Spinal cord (tissue), 10 donors: ENCODE measurements at places on chromosomes 13 and 19.

- DNase-seq: no peak
These were observed 46.0 kb downstream of the C13orf46 start for GRCh38 chr13:113927661-113928581.

DNA sequence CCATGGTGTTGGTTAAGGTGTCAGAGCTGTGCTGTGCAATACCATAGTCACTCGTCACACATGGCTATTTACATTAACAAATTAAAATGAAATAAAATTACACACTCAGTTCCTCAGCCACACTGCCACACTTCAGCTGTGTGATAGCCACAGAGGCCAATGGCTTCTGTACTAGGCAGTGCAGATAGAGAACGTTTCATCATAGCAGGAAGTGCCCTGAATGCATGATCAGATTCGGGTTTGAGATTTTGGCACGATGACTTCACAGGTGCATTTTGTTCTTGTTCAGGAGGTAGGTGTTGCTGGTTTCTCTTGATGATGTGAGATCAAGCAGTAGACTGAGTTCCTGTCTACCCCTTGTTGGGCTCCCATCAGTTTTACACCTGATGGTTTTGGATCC is 6.5 kb downstream of the ARMC6 start:
- DNase-seq: no peak

GRCh38 chr19:3575260-3575741 is 2.6 kb downstream of the HMG20B start:
- peak; percentile 49 for DNase-seq

DNA sequence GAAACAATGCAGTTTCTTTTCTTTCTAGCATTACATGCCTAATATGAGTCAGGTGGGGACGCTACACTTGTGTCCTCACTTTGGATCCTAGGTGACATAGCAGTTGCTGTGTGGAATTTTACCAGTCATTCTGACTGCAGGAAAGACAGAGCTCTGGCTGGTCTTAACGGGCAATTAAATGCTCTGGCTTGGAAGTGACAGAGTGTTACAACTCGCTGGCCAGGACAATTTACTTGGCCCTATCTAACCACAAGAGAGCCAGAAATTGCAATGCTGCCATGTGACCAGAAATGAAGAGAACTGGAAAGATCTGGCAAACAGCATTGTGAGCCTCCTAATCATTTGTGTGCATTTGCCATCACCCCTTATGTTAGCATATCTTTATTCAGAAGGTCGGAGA is 351.1 kb downstream of the DCT start:
- DNase-seq: peak; percentile 46

DNA sequence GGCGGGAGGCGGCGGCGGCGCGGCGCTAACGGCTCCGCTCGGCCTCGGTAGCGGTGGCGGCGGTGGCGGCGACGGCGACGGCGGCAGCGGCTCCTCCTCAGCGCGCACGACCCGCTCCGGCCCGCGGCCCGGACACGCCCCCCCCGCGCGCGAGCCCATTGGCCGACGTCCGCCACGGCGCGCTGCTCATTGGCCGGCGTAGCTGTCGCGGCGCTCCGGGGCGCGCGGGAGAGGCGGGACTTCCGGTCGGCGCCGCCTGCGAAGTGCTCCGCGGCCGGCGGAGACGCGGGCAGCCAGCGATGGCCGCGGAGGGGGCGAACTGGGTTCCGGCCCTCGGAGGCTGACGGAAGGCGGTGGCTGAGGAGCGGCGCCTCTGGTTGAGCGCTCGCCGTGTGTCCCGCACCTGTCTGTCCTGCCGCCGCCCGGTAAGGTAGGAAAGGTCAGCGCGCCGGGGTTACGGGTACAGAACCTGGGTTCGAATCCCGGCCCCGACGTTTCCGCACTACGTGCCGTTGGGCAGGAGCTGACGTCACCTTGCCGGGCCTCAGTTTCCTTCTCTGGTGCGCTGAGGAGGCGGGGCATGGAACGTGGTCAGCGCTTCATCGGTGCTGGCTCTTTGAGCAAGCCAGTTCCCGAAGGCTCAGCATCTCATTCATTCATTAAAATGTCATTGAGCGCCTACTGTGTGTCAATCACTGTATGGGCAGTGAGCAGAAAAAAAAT is at the start of gene ELAVL1:
TSS of gene ELAVL1 (minus strand) at position 108 of the 723 bp plus-strand sequence. CDS start 13,826 bp downstream, outside the sequence.
- DNase-seq: peak; percentile 97

DNA sequence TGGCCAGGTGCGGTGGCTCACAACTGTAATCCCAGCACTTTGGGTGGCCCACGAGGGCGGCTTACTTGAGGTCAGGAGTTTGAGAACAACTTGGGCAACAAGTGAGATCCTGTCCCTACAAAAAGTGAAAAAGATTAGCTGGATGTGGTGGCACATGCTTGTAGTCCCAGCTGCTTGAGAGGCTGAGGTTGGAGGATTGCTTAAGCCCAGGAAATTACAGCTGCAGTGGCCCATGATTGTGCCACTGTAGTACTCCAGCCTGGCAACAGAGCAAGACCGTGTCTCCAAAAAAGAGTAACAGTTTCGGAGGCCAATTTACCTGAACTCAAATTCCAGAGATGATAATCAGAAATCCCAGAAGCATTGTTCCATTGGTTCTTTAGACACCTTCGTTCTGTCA is 4.4 kb downstream of the ZNF473 start:
- DNase-seq: no peak

- DNase-seq: no peak
These were observed 10.0 kb upstream of the SPC24 start for GRCh38 chr19:11165486-11166030.

DNA sequence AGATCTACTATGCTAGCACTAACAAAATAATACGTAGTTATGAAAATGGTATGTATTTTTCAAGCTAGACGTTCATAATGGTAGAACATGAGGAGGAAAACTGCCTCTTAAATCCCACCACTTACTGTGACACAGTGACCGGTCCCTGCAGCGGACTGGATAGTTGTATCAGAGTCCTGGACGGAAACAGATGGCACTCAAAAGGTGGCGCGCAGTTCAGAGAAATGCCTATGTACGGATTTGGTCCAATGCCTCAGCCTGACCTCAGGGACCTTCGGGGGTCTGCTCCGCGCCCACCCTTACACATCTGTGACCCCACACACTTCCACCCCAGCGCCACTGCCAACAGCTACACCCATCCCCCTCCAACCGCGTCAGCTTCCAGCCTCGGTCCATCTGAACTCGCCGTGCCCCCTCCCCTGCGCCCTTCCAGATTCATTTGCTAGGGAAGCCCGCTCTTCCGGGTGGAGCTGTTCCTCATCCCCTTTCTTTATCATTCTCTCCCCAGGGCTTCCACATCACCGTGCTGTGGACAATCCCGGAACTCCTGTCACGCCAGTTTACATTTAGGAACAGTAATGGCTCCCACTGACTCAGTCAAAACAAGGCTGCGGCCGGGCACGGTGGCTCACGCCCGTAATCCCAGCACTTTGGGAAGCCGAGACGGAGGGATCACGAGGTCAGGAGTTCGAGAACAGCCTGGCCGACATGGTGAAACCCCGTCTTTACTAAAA is 792 bp upstream of the LENG8 start:
- no peak for DNase-seq

DNA sequence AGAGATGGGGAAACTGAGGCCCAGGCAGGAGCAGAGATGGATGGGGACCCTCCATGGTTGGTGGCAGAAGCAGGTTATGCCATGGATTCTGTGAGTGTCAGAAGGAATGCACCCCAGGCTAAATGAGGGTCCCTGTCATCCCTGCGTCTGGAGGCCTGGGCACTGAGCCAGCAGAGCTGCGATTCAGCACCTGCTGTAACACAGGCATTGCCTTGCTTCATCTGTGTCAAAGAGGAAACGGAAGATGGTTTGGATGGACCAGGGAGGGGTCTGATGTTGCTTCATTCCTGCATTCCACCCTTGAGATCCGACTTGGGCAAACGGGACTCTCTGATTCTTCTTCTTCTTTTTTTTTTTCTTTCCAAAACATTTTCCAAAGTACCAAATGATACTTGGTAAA is 1.2 kb downstream of the C5AR1 start:
- DNase-seq: peak; percentile 55

- DNase-seq: peak; percentile 42
These were observed 678 bp downstream of the ISOC2 start for GRCh38 chr19:55460670-55461258.

DNA sequence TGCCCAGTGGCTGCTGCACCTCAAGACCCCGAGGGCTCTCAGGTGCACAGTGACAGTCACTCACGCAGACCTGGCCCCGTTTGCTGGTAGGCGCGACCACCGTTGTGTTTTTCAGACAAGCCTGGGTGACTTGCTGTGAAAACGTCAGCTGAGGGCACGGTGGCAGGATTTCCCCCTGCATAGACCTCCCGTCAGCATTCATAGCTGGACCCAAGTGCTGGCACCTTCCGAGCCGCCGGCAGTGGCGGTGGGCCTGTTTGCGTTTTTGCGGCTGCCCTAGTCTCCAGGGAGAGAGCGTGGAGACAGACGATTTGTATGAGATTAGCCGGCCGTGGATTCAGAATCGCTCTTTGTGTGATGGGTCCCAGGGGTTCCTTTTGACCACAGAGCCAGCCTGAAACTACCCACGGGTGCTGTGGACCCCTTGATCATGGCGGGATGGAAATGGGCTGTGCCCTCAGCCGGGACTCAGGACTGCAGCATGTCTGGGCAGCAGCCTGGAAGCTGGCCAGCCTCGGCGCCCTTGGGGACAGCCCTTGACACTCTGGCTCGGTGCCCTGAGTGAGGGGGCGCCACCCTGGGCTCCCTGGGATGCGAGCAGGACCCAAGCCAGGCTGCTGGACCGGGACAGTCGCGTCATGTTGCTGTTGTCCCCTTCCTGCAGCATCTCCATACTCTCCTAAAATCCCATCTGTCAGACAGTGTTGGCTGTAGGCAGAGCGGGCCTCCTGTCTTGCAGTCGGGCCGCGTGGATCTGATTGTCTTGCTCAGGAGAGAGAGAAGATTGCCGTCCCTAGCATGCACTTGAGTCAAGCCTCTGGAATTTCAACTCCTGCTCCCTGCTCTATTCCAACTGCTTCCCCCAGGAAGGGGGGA is 8.6 kb downstream of the KDM4B start:
- DNase-seq: no peak

- no peak for DNase-seq
These were observed 15.1 kb downstream of the PRAM1 start for GRCh38 chr19:8487137-8487851.

- no peak for DNase-seq
These were observed 65.7 kb downstream of the IPO5 start for GRCh38 chr13:98019186-98019585.

- no peak for DNase-seq
These were observed 18.7 kb downstream of the GADD45B start for GRCh38 chr19:2494447-2495129.

DNA sequence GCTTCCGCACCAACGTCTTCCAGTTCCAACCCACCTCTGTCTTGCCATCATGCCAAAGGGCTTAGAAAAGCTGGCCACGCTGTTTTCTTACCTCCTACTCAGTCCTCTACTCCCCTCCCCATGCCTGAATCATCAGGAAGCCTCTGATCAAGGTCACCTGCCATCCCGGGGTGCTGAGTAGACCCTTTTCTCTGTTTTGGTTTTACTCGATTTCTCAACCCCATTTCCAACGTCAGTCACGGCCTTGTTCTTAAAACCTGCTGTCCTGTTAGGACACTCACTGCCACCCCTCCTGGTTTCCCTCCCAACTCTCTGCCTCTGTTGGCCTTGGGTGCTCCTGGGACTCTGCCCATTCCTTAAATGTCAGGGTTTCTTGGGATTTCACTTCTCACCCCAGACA is 350.1 kb downstream of the FOXO1 start:
- DNase-seq: no peak

GRCh38 chr13:80527400-80527799 is 186.5 kb upstream of the SPRY2 start:
- DNase-seq: no peak

GRCh38 chr13:59531571-59532091 is 632.1 kb downstream of the DIAPH3 start:
- DNase-seq: peak; percentile 54

DNA sequence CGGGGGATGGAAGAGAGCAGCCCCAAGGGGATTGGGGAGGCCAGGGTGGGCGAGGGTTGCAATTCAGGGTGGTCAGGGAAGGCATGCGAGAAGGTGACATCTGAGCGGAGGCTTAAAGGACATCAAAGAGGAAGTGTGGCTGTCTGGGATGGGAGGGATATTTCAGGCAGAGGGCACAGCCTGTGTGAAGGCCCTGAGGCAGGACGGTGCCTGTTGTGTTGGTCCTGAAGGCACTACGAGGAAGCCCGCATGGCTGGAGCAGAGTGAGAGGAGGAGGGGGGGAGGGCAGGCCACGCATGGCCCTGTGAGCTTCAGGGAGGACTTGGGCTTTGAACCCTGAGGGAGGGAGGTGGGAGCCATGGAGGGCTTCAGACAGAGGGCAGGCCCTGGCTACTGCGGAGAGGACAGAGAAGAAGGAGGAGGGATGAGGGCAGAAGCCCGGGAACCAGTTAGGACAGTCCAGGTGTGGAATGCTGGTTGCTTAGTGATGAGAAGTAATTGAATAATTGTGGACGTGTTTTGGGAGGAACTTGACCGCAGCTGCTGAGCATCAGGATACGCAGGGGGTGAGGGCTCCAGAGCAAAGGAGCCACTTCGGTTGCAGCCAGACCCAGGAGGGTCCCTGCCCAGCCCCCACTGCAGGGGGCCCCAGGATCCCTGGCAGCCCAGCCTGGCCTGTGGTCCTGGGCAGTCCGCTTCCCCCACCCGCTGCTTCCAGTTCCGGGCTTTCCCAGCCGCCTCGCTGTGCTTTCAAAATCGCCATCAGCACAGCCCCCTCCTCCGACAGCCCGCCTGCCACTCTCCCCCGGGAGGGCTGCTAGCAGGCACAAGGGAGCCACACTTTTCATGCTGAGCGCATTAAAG is 6.2 kb downstream of the TLE6 start:
- no peak for DNase-seq

- DNase-seq: no peak
These were observed 27.8 kb upstream of the IGFL4 start for GRCh38 chr19:46068345-46069258.

DNA sequence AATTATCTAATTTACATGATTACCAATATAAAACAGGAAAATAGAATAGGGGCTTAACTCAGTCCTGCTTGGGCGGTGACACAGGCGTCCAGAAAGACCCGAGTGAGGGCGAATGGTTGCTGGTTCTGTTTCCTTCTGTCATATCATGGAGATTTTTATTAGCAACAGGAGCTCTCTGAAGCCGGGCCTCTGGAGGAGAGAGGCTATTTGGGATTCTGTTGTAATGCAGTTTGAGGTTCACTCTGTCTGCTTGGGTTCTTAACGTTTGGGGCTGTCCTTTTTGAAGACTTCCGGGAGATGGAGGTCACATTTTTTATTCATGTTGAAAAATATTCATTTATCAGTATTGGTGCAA is 115.7 kb upstream of the ZNF536 start:
- DNase-seq: no peak
